SK-N-SH treated with all-trans-retinoic acid at 6 μM for 48 hours (cell line): ENCODE measurements at places on chromosomes 11 and 22.
A peak's percentile ranks its signal among the peaks of the same experiment; 100 is the strongest.

GRCh38 chr11:35144136-35144741 lies 5.3 kb downstream of the CD44 start:
- ATAC-seq = no peak

GRCh38 chr22:19081351-19081750 lies 40.9 kb downstream of the DGCR2 start:
- ATAC-seq = no peak

DNA sequence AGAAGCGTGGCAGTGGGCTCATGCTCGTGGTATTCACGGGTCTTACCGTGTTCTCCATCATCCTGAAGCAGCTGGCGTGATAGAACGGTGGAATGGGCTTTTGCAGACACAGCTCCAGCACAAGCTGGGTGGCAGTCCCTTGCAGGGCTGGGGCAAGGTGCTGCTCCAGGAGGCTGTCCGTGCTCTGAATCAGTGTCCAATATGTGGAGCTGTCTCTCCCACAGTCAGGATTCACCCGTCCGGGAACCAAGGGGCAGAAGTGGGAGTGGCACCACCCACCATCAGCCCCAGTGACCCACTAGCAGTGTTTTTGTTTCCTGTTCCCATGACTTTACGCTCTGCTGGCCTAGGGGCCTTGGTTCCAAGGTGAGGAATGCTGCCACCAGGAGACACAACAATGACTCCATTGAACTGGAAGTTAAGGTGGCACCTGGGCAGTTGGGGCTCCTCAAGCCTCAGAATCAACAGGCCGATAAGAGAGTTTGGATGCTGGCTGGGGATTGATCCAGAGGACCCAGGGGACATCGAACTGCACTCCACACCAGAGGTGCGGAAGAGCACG lies 16.9 kb upstream of the CD81 start:
- ATAC-seq = no peak

DNA sequence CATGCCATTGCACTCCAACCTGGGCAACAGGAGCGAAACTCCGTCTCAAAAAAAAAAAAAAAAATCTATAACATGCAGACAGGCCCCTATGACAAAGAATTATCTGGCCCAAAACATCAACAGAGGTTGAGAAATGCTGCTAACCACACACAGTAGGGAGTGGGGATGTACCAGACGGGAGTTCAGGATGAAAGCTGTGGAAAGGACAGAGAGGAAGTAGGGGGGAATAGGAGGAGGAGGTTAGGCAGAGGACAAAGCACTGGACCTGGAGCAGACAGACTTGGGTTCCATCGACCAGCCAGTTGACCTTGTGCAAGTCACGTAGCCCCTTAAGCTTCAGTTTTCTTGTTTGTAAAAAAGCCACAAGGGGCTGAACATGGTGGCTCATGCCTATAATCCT lies 12.5 kb downstream of the LRP4 start:
- ATAC-seq = no peak

- no peak for ATAC-seq
Observed at GRCh38 chr11:11084337-11084736, 226.5 kb upstream of the ZBED5 start.

DNA sequence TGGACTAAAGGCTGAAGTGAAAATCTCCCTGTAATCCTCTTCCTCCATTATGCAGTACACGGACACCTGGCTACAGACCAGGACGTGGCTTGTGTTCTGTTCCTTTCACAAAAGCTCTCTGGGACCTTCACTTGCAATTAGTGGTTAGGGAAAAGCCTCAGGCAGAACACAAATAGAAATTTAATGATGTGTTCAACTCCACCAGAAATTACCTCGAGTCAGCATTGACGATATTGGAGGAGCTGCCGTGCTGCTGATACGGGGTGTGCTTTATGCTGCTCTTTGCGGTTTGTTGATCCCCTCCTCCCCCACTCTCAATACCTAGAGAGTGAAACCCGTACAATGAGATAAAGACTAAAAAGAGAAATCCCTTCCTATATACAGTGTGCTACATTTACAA lies 48.9 kb downstream of the POLD3 start:
- no peak for ATAC-seq

DNA sequence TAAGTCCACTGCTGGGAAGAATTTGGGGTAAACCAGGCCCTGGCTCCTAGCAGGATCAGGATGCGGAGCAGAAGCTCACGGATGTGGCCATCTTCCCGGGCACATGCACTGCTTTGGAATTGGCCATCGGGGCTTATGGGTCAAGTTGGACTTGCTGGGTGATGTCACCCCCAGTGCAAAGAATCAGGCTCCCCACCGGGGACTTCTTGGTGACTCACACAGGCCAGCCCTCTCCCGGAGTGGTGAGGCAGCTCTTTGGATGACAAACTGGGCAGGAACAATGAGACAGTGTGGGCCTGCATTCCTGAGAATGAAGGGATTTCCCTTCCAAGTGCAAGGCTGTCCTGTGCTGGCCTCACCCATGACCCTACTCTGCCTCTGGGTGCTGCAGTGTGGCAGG lies 128.8 kb upstream of the ANO1 start:
- ATAC-seq = no peak; the same call in 1 of the 3 replicates

DNA sequence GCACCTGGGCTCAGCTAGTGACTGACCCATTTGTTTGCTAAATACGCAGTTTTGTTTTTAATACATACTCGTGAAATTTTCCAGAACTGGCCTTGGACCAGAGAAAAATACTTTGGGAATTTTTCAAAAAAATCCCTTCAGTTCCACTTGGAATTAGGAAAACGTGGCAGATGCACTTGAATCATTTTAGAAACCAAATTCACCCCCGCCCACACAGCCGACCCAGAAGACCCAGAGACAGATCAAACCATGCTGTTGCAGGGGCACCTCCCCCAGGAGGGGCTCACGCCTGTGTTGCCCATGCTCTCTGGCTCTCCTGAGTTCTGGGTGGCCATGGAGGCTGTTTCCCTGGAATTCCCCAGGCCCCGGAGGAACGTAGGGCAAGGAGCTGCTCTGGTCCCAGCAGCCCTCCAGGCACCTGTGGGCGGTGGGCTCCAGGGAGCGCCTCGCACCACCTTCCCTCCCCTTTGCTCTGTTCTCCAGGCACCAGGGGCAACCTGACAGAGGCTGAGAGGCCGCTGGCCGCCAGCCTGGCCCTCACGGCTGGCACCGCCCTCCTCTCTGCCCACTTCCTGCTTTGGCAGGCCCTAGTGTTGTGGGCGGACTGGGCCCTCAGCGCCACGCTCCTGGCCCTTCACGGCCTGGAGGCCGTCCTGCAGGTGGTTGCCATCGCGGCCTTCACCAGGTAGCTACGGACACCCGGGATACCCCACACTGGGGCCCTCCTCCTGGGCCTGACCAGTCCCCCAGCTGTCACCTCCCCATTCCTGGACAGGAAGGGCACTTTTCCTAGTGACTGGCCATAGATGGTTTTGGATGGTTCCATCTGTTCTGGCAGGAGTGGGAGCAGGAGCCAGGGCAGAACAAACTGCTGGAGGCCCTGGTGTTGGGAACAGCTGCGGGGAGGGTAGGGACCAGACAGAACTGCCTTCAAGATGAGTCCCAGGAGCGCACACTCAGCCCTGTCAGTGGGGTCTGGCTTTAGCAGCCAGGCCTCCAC lies 3.3 kb upstream of the EPS8L2 start:
- ATAC-seq = peak; percentile 12; the same call in 1 of the 3 replicates

DNA sequence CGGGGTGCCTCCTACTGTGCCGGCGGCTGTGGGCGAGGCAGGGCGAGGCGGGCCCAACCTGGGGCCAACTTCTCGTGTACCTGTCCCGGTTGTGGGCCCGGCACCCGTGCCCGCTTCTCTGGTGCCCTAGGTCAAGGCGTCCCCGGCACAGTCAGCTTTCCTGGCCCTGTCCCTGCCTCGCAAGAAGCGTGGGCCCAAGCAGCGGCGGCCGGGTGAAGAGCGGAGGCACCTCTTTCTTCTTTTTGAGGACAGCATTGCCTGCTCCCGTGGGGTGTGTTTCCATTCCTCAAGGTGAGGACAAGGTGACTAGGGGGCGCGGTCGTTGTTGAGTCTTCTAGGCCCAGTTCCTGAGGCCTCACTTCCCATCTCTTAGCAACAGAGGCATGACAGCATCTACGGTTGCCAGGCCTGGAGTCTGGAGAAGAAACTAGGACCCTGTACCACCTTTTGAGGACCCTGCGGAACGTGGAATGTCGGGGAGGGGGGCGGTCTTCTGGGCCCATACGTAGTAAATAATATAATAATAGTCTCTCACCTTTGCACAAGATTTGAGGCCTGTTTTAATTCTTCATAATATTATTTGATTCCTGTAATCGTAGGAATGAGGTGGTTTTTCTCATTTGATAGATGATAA lies 418 bp downstream of the ACO2 start:
- ATAC-seq = peak; percentile 61

- ATAC-seq = no peak
Observed at GRCh38 chr11:70430671-70431574, 32.6 kb downstream of the CTTN start.

GRCh38 chr11:125626288-125626950 lies 1.5 kb downstream of the CHEK1 start:
- ATAC-seq = peak; percentile 65

- no peak for ATAC-seq
Observed at GRCh38 chr11:115224551-115224950, 279.7 kb downstream of the CADM1 start.

- peak; percentile 33 for ATAC-seq
Observed at GRCh38 chr11:124762624-124763155, 600 bp upstream of the ESAM start.

- ATAC-seq = no peak
Observed at GRCh38 chr11:47359162-47359561, 6.7 kb upstream of the MYBPC3 start.

GRCh38 chr22:20867179-20868024 lies 8.6 kb downstream of the SNAP29 start:
- peak; percentile 53; the same call in 2 of the 3 replicates for ATAC-seq

- no peak for ATAC-seq
Observed at GRCh38 chr22:35454416-35455054, 54.6 kb downstream of the MCM5 start.
